ENCODE measurements at places on chromosomes 1 and 21.

- peak; percentile 79 for DNase-seq
Measured at GRCh38 chr21:33039536-33039935, 13.8 kb downstream of the OLIG2 start.

- DNase-seq: no peak
Measured at GRCh38 chr1:33380811-33381210, 50.1 kb downstream of the PHC2 start.

DNA sequence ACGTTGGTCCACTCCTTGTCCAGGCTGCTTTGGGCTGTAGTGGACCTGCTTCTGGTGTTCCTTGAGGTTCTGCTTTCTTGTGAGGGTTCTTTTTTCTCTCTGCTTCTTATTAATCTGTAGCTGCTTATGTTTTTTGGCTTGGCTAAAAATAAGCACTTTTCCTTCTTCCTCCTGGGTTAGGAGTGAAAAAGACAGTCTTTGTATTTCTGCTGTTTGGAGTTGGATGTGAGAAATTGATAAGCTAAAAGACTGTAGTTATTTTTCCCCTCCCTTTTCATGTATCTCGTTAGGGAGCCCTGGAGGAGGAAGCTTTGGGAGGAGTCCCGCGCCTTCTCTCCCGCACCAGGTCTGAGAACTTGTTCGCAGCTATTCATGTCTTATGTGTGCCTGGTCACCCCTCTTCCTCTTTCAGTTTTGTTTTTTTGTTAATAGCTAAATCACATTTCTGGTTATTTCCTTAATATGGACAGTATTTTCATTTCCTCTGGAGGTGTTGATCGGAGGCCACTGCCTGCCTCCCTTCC is 79.0 kb downstream of the GALNT2 start:
- DNase-seq: no peak

GRCh38 chr1:6688757-6689156 is 12.9 kb downstream of the DNAJC11 start:
- DNase-seq: no peak

DNA sequence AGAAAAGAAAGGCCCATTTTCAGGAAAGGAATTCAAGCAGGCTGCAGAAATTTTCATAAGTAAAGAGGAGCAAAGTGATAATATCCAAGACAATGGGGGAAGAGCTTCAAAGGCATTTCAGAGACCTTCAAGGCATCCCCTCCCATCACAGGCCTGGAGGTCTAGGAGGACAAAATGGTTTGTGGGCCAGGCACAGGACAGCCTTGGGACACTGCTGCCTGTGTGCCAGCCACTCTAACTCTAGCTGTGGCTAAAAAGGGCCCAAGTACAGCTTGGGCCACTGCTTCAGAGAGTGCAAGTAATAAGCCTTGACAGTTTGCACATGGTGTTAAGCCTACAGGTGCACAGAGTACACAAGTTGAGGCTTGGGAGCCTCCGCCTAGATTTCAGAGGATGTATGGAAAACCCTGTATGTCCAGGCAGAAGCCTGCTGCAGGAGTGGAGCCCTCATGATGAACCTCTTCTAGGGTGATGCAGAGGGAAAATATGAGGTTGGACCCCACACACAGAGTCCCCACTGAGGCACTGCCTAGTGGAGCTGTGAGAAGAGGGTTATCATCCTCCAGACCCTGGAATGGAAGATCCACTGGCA is 51.8 kb upstream of the ZSWIM5 start:
- no peak for DNase-seq

GRCh38 chr1:229882621-229883020 is 184.4 kb upstream of the GALNT2 start:
- no peak for DNase-seq

GRCh38 chr1:36211841-36212240 is 12.4 kb upstream of the THRAP3 start:
- no peak for DNase-seq

DNA sequence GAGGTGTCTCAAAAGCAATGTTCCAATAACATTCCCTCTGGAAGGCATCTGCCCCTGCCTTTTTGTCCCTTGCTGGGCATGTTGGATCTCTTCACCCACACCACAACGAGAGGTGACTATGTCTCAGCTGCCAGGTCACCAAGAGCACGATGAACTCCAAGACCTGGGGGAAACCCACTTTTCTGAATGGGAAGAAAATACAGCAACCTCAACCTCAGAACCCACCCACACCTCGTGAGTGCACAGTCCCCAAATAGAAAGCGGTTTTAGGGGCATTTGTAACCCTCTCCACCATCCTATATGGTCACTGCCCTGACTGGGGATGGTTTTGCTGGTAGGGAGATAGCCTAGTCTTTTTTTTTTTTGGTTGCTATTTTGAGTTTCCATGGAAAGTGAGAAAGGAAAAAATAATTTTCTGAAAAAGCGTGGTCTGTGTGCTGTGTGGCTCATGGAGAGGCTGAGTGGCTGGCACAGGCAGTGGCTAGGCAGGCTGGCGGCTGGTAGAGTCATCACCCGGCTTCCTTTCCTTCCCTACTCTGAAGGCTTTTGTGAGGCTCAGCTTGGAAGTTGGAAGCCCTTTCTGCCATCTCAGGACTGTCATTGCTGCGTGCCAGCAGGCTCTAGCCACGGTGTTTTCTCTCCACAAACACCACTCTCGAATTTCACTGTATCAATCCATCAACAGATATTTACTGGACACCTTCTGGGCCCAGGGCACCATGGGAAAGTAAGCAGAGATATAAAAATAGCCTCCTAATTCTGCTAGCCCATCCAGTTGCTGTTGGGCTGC is 15.8 kb downstream of the TSPAN2 start:
- DNase-seq: no peak

DNA sequence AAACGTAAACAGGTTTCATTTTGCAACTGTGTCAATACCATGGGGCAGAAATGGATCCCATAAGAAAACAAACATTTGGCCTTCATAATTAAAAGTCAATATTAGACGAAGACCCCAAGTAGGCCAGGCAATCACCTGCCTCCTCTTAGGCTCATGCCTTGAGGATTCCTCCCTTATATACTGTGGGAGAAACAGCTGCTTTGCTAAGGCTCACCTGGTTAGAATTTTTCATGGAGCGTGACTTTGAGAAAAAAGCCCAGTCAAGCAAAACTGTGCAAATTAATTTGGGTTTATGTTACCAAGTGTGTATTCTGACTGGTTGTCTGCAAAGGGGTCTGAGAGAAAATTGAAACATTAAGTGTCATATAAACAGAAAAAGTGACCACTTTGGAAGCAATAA is 605.3 kb upstream of the USP24 start:
- DNase-seq: no peak

DNA sequence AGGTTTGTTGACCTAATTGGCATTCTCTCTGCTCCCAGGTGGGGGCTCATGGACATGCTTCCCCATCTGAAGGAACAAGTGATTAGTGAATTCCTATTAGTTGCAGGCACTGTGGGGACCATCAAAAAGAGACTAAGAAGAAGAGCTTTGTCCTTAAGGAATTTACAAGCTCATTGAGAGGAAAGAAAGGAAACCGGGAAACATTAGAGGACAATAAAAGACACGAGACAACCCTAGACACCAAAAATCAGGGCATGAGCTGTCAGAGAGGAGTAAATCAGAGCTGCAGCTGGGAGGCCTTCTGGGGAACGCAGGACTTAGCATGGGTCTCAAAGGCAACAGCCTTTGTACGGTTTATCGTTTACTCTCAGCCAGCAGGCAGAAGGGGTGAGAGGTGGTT is 45.1 kb downstream of the BACE2 start:
- no peak for DNase-seq

GRCh38 chr1:75100481-75101092 is 33.6 kb upstream of the LHX8 start:
- no peak for DNase-seq

DNA sequence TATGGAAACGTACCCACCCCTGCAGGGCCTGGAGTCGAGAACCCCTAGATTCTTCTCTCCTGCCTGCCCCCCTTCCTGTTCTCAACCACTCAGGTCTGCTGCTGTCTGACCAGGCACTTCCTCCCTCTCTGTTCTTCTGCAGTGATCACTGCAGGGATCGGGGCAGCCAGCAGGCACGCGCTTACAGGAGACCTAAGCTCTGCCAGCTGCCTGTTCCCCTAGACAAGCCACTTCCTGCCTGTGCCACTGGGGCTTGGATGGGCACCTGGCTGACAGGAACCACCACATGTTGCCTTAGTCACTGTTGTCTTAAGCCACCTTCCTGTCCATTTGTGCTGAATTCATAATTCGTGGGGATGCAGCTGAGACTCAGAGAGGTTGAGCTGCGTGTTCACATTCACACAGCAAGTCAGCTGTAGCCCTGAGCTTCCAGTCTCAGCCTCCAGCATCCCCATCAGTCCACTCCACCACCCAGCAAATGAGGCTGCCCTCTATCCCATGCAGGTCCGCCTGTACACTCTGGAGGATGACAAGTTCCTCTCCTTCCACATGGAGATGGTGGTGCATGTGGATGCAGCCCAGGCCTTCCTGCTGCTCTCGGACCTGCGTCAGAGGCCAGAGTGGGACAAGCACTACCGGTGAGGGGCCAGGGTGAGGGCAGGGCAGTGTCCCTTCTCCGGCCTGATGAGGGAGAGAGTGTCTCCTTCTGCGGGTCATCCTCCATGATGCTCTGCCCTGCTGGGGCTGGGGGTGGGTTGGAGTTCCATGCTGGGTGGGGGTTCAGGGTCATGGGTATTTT is 18.6 kb downstream of the FAM151A start:
- DNase-seq: no peak

- no peak for DNase-seq
Measured at GRCh38 chr1:34364376-34364775, 187.7 kb downstream of the C1orf94 start.

GRCh38 chr1:23527366-23527765 is 3.7 kb downstream of the E2F2 start:
- no peak for DNase-seq

DNA sequence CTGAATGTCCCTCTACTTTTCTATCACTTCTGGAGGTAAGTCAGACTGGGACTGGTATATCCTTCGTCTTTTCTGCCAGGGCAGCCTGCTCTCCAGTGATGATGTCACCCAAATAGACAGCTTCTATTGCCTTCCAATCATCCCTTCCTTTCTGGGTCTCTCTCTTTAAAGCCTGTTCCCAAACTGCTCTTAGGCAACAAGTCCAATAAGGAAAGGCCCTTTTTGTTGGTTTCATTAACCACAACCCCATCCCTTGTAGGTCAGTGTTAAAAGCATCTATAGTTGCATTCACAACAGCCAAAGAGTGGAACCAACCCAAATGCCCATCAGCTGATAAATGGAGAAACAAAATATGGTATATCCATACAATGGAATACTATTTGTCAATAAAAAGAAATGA is 114.4 kb downstream of the CNIH3 start:
- DNase-seq: no peak

GRCh38 chr1:103194060-103194459 is 85.7 kb upstream of the COL11A1 start:
- DNase-seq: no peak

GRCh38 chr1:157315544-157315943 is 177.3 kb upstream of the ETV3 start:
- no peak for DNase-seq

DNA sequence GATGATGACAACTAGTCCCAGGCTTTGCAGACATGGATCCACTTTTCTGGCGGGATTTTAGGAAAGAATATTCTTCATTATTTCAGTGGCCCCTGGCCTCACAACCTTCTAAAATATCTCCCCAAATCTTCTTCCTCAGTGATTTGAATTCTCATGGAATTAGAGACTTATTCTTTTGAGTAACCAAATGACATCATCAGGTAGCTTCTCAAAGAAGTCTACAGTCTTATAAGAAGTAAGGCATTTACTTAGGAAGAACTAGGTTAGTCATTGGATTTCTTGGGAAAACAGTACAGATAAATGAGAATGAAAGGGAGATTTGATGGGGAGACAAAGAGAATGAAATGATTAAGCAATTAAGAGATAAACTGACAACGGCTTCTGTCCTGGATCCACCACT is 201.1 kb upstream of the PROX1 start:
- no peak for DNase-seq

GRCh38 chr1:35001743-35002142 is 16.6 kb upstream of the TMEM35B start:
- DNase-seq: no peak

- DNase-seq: no peak
Measured at GRCh38 chr1:161772397-161772796, 6.3 kb downstream of the ATF6 start.

DNA sequence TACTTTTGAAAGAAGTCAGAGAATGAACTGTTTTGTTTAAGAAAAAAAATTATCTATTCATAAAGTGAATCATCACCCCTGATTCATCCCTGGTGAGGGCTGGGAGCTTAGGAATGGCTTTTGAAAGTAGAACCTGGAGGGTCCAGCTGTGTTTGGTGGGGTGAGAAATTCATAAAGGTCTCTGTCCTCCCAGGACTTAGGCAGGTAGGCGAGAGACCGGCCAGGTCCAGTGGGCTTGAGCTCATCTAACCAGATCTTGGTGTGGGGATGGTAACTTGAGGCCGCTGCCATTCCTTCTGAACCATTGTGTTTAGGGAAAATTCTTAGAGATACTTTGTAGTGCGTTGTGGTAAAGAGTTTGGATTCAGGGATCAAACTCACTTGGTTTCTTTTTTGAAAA is 156.8 kb upstream of the TNR start:
- no peak for DNase-seq

- no peak for DNase-seq
Measured at GRCh38 chr1:88984569-88984968, 7.9 kb downstream of the KYAT3 start.

DNA sequence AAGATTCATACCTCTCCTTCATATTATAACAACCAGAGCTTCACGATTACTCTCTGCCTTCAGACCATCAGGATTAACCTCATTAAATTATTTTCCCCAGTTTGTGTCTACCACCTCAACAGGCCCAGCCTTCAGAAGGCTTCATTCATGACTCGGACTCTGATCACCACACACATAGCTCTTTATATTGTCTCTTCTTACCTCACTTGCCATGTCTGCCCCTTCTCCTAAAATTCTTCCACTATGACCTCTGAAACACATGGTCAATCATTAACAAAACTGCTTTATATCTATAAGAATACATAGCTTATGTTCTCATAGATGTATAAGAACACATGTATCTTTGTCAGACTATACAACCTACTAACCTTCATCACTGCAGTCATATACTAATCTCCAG is 79.8 kb downstream of the USP1 start:
- no peak for DNase-seq

DNA sequence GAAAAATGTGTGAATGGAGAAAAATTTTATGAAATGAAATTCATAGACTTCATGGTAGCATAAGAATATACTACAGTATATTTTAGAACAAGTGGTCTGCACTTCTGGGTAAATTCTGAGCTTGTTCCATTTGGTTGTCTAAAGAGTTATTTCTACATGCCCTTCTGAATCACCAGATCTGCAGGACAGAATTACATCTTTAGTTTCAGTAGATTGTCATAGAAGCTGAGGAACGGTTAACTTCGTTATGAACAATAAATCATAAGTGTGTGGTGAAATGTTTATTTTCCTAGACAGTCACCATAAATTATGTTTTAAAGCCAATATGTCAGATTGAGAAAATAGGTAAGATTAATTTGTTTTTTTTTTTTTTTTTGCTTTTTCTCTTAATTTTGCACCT is 30.9 kb downstream of the CHRM3 start:
- DNase-seq: no peak

DNA sequence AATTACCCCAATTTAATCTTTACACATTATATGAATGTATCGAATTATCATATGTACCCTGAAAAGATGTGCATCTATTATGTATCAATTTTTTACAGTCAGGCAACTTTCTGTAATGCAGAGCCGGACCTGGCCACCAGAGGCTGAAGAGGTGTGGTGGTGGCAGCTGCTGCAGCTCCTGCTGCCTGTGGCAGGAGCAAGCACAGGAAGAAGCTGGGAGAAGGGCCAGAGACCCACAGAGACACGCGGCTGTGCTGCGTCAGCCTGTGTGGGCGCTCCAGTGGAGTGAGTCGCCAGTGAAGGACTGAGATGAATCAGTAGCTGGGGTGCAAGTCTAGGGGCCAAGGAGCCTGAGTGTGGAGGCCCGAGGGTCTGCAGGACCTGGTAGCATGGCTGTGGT is 74.3 kb upstream of the COG2 start:
- no peak for DNase-seq

Data from nucleus accumbens (tissue), 56 donors.